Peyer's patch (tissue), 4 donors: ENCODE measurements at places on chromosomes 2 and 18. TPM values are rescaled to one million over a fixed set of nuclear protein-coding genes. Genes with fewer than 3 reads are reported as not detected.

- DNase-seq, result no peak
These were observed 108.1 kb downstream of the ARHGEF33 start for GRCh38 chr2:38997781-38998180.

DNA sequence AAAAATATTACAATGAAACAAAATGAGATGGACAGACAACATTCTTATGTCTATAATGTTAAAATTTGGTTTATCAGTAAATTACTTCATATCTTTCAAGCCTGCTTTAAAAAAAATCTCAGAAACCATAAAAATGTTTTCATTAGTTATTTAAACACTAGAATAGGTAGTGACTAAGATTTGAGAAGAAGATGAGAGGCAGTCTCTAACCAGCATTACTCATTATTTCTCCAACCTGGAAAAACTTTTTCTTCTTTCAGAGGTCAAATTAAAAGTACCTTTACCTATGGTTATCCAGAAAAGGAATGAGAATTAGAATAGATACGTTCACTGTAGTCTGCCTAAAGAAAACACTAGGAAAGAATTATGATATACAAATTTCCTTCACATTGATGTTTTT lies 50.3 kb downstream of the IKZF2 start:
- no peak for DNase-seq

- DNase-seq, result no peak
These were observed 298.0 kb upstream of the SOX11 start for GRCh38 chr2:5394223-5394622.

GRCh38 chr2:66428986-66429612 lies 5.8 kb upstream of the MEIS1 start:
- DNase-seq, result no peak

GRCh38 chr2:224217962-224218347 lies 178.9 kb upstream of the SERPINE2 start:
- DNase-seq, result no peak

DNA sequence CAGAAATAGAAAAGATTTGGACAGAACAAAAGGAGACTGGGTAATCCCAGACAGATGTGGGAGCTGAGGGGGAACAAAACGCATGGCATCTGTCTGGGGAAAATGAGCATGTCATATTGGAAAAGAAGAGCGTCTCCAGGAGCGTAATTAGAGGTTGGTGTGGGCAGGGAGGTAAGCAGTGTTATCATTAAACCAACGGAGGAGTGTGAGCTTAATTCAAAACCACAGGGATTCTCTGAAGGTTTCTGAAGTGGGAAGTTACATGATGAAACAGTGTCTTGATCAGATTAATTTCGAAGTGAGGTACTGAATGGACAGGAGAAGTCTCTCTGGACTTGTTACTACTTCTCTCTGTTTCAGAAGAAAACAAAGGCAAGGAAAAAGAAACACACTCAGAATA lies 53.3 kb downstream of the DTNB start:
- DNase-seq, result no peak

- DNase-seq, result no peak
These were observed 82.8 kb downstream of the TEX51 start for GRCh38 chr2:126981476-126981875.

Gene AQP12A
- 9.2 TPM for total RNA-seq

Gene HAAO
- 60.4 TPM for total RNA-seq

- DNase-seq, result peak; percentile 79
These were observed 256.0 kb downstream of the BCL11A start for GRCh38 chr2:60297296-60298005.

DNA sequence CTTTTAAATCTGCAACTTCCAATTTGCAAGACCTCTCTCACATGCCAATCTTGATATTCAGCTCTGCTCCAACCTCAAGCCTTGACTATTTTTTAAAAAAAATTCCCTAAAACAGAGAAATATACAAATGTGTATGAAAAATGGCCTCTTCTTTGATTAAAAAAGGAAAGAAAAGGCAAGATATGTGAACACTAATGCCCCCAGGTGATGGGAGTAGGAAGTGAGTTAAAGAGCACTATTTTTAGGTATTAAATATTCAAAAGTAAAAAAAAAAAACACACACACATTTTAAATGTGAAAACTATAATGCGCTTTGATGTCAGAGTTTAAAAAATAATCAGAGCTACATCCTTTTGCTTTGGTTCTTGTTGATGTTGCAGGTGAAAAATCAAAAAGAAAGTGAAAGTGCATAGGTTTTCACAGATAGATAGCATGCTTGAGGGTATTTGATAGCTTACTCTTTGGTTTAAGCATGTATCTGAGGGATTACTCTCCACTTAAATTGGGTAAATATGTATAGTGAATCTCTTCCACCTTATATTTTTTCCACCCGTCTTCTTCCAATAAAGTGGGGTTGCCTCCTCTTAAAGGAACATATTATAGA lies 406.0 kb upstream of the POU3F3 start:
- no peak for DNase-seq

DNA sequence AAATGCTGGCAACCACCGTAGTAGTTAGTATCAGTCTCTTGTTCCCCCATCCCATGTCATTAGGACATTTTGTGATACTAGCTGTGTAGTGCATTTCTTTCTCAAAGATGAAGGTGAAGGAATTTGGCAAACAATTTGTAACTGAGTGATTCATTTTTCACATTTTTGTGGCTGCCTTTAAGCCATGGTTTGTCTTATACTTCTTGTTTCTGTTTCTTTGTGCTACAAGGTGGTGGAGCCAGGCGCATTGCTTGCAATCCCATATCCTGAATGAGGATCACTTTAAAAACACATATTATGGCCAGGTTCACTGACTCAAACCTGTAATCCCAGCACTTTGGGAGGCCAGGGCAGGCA lies 40.6 kb downstream of the GPD2 start:
- DNase-seq, result no peak

DNA sequence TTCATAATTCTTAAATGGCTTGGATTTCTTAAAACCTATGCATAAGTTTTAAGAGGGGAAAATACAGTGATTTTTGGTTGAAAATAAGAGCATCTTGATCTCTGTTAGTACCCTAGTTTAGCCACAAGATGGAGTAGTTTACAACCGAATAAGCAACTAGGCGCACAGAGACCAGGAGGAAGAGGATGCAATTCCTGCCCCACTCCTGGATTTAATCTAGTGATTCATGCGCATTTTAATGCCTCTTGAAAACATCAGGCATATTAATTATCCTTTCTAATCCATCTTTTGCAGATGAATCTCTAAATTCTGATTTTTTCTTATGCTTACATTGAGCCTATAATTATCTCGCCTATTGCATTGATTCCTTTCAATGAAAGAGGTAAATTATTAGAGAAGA lies 76.7 kb downstream of the MRPS9 start:
- no peak for DNase-seq

Gene NXPH2
- total RNA-seq, result not detected

Gene CRYGB
- not detected for total RNA-seq

GRCh38 chr2:189217541-189217940 lies 38.0 kb upstream of the COL5A2 start:
- no peak for DNase-seq

- DNase-seq, result peak; percentile 58
These were observed 391 bp downstream of the ZNF385B start for GRCh38 chr2:179861027-179861415.

Gene PPP1R1C
- total RNA-seq, result not detected

DNA sequence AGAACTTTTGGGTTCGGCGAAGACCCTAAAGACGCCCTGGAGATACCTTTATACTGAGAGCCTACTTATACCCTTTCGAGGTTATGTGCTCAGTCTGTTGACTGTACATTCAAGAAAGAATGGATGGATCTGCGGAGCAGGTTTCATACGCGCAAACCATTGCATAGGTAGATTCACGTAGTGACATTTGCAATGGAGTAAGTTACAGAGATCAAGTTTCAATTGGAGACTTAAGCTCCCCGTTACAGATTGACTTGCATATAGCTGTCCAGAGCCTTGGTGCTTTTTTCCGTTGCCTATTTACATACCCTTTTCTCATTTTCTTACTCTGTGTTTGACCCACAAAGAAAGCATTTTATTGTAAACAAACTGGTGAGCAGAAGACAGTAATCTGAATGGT lies 923 bp downstream of the PSMD1 start:
- DNase-seq, result no peak

DNA sequence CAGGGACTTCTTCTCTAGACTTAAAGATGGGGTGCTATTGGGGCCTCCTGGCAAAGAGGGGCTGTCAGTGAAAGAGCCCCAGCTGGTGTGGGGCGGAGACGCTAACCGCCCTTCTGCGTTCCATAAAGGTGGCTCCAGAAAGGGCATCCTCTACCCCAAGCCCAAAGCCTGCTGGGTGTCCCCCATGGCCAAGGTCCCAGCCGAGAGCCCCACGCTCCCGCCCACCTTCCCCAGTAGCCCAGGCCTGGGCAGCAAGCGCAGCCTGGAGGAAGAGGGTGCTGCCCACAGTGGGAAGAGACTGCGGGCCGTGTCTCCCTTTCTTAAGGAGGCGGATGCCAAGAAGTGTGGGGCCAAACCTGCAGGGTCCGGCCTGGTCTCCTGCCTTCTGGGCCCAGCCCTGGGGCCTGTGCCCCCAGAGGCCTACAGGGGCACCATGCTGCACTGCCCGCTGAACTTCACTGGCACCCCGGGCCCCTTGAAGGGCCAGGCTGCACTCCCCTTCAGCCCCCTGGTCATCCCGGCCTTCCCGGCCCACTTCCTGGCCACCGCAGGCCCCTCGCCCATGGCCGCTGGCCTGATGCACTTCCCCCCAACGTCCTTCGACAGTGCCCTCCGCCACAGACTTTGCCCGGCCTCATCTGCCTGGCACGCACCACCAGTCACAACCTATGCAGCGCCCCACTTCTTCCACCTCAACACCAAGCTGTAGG lies 15.2 kb downstream of the ARID5A start:
- no peak for DNase-seq

- DNase-seq, result no peak
These were observed 34.9 kb downstream of the SCTR start for GRCh38 chr2:119489232-119489952.

GRCh38 chr2:233563663-233564430 lies 2.7 kb downstream of the USP40 start:
- no peak for DNase-seq

DNA sequence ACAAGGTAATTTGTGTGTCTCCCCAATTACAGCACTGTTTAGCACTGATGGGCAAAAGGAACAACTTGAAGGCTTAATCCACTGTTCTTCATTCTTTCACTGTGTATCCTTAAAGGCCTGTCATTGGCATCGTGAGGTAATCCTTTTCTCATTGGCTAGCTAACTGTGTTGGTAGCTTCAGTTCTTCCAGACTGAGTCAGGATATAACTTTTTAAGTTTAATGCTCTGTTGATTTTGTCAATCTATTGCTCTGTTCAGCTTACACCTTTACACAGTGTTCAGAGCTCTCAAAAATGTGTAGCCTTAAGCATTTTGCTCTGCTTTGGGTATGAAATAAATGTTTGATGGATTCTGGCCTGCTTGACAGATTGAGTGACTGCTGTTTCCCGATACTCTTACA lies 148.2 kb downstream of the KIAA1328 start:
- no peak for DNase-seq

- DNase-seq, result no peak
These were observed 70.7 kb downstream of the TIMM21 start for GRCh38 chr18:74219056-74219455.

DNA sequence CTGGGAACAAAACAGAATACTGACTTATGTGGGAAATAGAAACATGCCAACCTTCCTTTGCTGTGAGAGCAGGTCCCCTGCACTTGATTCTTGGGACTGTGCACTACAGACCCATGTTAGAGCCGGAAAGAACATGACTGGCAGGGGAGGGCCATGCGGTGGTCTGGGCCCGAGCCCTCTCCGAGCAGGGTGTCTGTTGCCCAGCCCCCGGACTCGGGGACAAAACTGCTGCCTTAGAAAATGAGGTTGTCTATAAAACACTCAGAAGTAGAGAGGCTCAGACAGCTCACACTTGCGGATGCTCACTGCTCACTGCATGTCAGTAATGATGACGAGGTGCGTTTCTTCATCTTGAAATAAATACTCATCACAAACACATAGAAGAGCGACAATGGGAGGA lies 270.7 kb upstream of the HDAC4 start:
- DNase-seq, result no peak

DNA sequence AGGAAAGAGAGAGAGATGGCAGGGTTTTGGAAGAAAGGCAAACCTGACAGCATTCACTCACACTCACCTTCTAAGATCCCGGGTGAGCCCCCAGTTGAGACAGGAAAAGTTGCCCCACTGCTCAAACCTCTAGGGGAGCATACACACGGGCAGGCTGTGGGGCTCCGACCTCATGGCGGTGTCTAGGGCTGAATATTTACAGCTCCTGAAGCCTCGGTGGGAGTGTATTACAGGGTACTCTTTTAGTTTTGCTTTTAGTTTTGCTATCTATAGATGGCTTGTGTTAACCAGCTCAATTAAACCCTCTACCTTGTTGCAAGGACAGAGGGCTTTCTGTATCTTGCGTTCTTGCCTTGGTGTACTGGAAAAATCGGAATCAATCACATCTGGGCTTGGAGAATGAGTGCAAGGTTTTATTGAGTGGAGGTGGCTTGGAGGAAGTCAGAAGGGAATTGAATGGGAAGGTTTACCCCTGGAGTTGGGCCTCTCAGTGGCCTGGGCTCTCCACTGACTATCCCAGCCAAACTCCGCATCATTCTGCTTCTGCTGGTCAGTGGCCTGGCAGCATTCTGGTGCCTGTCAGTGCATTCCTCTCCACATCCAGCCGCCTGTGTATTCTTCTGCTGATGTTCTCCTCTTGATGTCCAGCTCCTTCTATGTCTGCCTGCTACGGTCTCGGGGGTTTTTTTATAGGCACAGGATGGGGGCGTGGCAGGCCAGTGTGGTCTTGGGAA lies 10.1 kb upstream of the IFIH1 start:
- DNase-seq, result no peak

Gene TMEM200C
- total RNA-seq, result under 0.01 TPM

GRCh38 chr2:120528693-120529076 lies 182.7 kb downstream of the INHBB start:
- no peak for DNase-seq

Gene NPPC
- total RNA-seq, result not detected

GRCh38 chr2:48364100-48364499 lies 165.9 kb upstream of the STON1 start:
- no peak for DNase-seq

Gene IL18RAP
- total RNA-seq, result 4.2 TPM

GRCh38 chr2:48343571-48344440 lies 186.1 kb upstream of the STON1 start:
- DNase-seq, result no peak

Gene ALK
- total RNA-seq, result 0.88 TPM

DNA sequence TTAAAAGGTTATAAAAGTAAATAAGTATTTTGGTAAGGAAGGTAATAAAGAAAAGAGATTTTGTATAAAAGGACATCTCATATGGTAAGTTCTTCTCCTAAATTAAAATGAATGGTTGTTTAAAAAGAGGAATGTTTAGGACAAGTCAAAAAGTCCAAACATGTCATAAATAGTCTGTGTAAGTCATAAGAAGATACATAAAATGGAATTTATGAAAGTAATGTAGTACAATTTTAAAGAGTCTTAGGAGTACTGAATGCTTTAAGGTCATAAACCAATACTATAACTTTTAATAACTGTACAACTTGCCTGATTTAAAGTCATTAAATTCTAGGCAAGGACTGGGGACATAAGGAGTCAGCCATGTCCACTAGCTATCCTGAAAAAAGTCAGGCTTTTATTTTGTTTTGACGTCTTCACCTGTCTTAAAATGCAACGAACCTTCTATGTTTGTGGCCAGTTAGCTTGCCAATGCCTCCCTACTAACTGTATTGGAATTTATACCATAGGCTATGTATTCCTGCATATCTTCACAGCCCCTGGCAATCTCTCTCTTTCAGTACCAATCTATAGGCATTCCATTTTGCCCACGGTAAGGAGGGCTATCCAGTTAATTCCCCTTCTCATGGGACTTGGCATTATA lies 312.3 kb upstream of the LRRTM4 start:
- no peak for DNase-seq
